ENCODE measurements at places on chromosomes 1 and 21.

GRCh38 chr1:26234644-26235370 lies 807 bp downstream of the CEP85 start:
- no peak for DNase-seq

GRCh38 chr1:174777262-174777661 lies 222.5 kb upstream of the CACYBP start:
- DNase-seq = no peak

DNA sequence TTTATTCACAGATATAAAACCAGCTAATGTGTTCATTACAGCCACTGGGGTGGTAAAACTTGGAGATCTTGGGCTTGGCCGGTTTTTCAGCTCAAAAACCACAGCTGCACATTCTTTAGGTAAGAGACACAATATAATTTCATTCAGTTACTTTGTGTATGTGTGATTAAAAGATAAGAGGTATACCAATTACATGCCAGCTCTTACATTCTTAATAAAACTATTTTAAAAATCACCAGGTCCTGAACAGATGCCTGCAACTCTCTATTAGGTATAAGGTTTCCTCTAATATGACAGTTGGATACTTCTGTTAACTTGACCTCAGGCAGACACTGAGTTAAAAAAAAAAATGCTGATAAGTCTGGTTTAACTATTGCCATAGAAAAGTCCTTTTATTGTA lies 122.1 kb downstream of the NEK7 start:
- DNase-seq = no peak

DNA sequence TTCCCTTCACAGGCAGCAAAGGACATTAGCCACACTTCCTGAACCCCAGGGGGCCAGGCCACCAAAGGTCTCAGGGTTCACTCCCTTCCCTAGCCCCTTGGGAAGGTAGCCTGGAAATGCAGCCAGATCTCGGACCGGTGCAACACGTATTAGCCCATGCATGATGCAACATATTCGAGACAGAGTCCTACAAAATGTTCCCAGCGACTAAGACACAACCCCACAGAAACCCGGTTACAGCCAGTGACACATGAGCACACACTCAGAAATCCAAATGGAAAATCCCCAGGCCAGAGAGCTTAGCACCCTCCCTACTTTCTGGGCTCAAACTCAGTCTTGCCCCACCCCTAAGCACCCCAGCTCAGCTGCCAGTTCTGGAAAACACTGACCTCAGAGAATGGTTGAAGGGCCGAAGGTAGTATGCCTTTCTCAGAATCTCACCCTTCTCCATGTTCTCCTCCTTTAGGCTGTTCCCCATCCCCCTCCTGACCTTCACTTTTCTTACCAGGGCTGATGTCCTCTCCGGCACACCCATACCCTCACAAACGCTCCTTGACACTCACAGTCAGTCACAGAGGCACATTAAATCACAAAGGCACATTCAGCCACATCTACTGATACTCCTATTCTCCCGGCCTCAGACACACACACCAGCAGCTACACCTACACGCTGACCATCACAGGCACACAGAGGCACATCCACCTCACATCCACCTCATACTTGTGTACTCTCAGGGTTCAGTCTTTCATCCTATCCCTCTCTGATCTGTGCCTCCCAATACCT lies at the start of gene TSPAN1:
Gene TSPAN1, plus strand, starts transcription at position 640 of the 784 bp plus-strand sequence. CDS start 6,021 bp downstream, outside the sequence.
- DNase-seq = no peak

DNA sequence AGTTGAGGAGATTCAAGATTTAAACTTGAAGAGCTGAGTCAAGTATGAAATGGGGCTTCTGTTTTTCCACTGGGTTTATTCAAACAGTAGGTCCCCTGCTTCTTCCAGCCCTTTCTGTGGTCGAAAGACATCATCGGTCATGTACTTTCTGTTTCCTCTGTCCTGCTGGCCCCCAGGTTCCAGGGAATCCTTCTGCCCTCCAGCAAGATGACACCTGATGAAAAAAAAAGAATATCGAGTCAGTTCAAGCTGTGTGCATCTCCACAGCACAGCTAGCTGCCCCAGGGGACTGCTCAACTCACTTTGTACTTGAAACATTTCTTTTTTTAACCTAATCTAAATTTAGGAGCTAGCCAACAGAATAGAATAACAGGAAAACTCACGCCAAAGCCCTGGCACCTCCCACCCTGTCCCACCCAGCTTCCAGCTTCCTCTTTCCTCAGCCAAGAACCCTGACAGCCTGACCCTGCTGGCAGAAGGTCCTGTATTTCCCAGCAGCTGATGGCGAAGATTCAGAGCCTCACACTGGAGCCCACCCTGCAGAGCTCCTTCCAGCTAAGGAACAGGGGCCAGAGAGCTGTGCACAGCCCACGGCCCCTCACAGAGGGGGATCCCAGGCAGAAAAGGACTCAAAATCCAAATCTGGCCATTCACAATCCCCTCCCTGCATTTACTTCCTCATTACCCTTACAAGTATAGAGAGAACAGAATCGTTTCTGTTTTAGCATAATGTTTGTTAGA lies 176.5 kb downstream of the PSMG1 start:
- no peak for DNase-seq

DNA sequence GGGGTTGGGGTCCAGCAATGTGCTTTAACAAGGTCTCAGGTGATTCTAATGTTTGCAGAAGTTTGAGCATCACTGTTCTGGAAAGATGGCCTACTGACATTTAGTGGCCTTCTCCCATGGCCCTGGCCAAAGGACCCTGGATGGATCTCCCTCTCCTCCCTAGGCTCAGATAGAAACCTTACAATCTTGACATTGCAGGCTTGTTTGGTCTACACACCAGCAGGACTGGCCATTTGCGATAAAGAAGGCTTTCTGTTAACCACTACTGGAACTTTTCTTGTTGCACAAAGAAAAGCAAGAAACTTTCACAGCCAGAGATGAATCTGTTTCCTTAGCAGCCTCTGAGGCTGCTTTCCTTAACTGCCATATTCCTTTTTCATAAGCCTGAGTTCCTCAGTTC lies 6.2 kb downstream of the DNALI1 start:
- no peak for DNase-seq

GRCh38 chr1:16326833-16327404 lies 25.4 kb downstream of the FBXO42 start:
- no peak for DNase-seq

GRCh38 chr1:33826311-33826710 lies 37.6 kb upstream of the HMGB4 start:
- DNase-seq = no peak

GRCh38 chr1:202280595-202280994 lies 61.1 kb downstream of the UBE2T start:
- no peak for DNase-seq

GRCh38 chr1:235946571-235946981 lies 79.9 kb upstream of the LYST start:
- DNase-seq = no peak

GRCh38 chr1:66599346-66599745 lies 65.4 kb downstream of the SGIP1 start:
- DNase-seq = no peak

DNA sequence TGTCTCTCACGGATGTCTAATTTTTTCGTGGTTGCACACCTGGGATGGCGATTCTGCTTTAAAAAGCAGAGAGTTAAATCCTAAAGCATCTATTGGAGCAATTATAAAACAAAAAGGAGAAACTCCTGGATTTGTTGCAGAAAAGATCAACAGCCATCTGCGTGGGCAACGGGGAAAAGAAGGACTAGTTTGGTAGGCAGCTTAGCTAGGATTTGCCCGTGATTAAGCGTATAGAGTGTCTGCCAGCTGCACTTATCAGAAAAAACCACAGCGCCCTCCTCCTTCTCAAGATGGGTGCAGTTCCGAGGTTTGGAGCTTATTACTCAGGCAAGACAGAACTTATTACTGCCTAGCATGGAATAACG lies 526 bp upstream of the SLC25A24 start:
- peak; percentile 16 for DNase-seq

DNA sequence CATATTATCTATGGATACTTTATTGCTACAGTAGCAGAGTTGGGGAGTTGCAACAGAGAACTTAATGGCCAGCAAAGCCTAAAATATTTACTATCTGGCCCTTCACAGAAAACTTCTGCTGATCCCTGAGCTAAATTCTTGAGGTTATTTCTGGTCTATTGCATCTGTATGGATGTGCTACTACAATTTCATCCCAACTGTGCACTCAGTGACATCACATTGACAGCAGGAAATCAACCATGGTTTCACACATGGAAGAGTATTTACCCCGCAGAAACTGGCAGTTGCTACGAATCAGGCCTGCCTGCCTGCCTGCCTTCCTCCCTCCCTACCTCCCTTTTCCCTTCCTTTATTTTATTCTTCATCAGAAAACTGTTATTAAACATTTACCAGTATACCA lies 12.1 kb downstream of the CLCA2 start:
- DNase-seq = no peak

DNA sequence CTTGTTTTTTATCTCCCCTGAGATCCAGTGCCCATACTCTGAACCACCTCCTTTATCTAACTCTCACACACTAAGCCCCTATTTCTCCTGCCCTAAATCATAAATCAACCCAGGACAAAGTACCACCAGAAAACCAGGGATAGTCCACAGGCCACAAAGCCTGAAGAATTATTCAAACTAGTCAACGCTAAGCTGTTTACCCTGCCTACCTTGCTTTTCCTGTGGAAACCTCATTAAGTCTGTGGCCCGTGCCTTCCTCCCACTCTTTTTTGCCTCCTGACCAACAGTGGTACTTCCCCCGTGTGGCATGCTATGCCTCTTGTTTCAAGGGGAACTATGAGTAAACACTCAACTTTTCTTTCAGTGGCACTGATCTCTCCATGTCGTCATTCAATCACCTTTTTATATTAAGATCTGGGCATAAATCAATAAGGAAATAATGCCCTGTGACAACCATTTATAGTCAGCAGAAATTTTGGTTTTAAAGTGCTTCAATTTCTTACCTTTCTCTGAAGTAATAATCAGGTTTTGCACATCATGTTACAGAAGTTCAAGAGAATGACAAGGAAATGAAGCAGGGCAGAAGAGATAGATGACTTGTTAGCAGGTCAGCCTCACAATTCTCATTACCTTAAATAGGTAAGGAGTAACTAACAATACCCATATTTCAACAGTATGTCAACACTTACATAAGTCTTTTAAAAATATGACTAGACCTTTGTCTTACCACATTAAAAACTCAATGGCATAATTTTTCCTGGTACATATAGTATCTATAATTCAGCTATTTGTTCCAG lies 32.1 kb downstream of the EYA3 start:
- DNase-seq = peak; percentile 10
